Stimulated activated CD8-positive, alpha-beta memory T cell treated with anti-CD3 and anti-CD28 coated beads, Interleukin-7, amount 100 ng/mL, for 48 hours (primary cell): ENCODE measurements at places on chromosomes 12 and 14.

GRCh38 chr12:108955225-108955835 lies 65.5 kb downstream of the SVOP start:
- DNase-seq, result no peak

DNA sequence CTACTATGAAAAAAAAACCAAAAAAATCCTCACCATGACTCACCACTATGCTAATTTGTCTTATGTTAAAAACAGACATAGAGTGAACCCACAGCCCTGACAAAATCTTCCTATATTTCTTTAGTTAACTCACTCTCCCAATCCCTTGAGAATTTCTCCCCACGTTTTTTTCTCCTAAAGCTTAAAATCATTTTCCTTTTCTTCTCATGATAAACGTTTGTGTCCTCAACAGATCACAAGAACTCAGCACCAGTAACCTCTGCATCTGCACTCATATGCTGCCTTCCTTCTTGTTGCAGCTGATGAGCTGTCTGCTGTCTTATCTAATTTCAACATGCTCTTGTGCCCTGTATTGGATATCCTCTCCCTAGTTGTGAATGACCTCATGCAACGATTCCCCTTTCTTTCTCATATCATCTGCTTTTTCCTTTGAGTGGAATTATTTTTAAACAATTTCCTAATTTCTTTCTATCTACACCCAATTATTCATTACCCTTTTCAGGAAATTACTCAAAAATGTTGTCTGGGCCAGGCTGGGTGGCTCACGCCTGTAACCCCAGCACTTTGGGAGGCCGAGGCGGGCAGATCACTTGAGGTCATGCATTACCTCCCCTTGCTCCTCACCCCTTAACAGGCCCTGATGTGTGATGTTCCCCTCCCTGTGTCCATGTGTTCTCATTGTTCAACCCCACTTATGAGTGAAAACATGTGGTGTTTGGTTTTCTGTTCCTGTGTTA lies 427.5 kb upstream of the MGAT4C start:
- no peak for DNase-seq

DNA sequence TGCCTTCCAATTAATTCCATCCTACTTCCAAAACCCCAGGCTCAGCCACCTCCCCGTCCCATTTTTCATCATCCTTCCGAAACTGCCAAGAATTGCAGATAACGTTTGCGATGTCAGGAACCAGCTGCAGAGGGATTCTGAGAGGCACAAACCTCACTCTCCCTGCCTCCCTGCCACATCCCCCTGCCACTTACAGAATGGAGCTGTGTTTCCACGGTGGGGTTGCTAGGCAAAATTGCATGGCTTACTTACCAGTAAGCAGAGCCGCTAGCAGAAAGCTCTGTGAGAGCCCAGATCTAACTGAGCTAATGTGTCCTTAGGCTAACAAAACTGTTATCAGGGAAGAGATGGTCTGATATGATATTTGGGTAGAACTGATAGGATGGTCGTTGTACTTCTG lies 127.4 kb downstream of the KCNK10 start:
- DNase-seq, result no peak

DNA sequence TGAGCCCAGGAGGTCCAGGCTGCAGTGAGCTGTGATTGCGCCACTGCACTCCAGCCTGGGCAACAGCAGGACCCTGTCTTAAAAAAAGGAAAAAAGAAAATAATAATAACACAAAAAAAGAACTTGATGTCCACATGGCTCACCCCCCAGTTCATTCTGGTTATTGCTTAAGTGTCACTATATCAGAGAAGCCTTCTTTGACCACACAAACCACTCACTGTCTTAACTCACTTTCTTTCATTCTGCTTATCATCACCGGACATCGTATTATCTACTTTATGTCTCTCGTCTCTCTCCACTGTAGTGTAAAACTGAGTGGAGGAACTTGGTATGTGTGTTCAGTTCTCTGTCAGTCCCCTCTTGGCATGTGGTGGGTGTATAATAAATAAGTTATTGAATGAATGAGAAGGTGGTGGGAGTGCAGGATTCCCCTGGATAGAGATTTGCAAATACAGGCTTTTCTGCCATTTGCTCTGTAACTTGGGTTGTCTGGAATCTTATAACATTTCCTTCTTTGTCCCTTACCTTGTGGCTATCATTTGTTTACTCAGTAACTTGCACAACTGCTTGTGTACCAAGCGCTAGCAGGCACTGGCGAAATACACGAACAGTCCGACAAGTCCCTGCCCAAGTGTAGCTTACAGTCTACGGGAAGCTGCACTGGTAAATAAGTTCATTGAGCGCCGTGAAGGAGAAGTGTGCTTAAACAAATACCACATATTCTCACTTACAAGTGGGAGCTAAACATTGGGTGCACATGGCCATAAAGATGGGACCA lies 86.6 kb upstream of the TRAF3 start:
- no peak for DNase-seq

DNA sequence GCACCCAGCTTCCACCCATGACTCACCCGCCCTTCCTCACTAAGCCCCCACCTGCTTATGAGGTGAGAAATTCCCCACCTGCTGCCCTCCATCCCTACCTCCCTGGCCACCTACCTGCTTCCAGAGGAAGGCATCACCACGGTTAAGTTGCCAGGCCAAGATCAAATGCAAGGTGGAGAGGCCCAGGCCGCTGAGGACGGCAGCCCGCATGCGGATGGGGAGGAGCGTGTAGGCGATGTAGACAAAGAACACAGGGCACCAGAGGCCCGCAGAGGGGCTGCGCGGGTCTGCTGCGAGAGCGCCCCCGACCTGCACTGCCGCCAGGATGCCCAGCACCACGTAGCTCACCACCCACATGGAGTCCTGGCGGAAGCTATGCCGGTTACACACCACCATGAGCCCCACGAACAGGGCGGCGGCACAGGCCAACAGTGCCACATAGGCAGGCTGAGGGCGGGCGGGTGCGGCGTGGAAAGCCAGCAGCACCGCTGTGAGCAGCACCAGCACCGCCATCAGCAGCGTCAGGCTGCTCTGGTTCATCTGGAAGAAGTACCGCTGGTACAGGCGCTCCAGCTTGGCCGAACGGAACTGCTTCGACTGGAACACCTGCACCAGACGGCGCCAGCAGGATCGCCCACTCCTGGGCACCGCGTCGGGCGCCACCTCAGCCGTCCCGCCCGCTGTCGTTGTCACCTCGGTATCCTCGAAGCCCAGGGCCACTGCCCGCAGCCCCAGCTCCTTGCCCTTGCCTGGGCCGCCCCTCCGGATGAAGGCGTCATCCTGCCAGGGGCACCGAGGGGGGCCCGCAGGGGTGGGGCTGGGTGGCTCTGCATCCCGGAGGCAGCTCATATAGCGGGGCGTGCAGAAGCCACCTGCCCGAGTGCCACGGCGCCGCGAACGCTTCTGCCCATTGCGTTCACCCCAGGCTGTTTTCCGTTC lies 6.2 kb downstream of the ADCY6 start:
- DNase-seq, result no peak

DNA sequence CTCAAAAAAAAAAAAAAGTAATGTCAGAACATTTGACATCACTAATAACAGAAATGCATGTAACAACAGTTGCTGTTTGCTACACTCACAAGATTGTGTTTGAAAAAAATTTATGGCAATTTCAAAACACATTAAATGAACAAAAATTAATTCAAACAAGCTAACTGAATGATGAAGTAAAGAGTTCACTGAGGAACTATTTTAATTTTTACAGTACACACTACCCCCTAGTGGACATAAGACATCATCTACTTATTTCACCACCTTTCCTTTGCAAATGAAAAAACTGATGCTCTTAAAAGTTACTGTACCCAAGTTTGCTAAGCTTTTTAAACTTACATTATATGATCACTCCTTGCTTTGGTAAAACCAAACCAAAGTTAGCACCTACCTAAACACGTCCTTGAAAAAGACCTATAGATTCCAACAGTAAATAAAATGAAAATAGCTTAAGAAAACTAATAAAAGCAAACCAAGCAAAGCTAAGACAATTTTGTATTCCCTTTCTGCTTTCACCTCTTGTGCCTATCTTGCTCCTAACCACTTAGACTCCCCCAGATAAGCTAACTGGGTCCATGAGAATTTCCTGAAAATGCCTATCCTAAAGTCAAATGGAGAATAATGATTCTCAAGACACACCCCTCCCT lies 22.2 kb downstream of the UBE2N start:
- no peak for DNase-seq

GRCh38 chr14:101773378-101773777 lies 11.9 kb downstream of the PPP2R5C start:
- DNase-seq, result no peak

DNA sequence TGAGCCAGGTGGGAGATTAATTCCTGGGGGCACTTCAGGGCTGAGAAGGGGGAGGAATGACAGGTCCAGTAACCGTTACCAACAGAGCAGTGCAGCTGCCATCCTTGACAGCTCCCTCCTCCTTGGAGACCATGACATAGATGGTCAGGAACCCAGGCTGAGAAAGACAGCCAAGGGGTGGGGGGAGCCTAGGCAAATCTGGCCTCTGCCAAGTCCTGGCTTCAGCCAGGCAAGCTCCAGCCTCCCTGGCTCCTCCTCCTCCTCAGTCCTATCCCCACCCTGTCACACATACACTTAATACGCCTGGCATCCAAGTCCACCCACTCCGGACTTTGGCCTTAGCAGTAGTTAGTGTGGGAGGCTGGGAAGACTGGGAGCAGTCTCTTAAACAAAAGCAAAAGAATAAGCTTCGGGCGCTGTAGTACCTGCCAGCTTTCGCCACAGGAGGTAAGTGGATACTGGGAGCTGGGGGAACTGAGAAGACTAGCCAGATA lies at the start of gene RDH5:
Gene RDH5 (plus strand): TSS at position 323 of the 494 bp plus-strand sequence. CDS start 792 bp downstream, outside the sequence.
- DNase-seq, result no peak

- no peak for DNase-seq
These were observed 96.0 kb downstream of the PTPRR start for GRCh38 chr12:70824511-70824910.

DNA sequence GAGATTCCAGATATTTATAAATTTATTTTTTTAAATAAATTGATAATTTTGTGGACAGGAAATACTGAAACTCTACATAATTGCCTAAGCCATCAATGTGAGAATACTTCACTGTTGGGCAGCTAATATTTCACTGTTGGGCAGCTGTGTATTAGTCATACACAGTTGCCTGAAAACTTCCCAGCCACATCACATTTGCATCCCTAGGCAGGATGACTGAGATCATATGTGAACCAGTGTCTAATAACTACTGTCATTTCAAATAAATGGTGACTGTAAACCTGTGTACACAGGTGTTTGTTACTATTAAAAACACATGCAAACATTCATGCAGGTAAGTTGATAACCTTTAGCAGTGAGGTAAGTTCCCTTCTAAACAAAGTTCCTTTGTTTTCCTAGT lies 43.9 kb downstream of the TMTC3 start:
- DNase-seq, result no peak
